Stimulated activated CD8-positive, alpha-beta memory T cell treated with anti-CD3 and anti-CD28 coated beads, Interleukin-12 subunit alpha, Interleukin-12 subunit beta, amount 100 ng/mL, for 4 hours (primary cell): ENCODE measurements at places on chromosomes 7 and 10.

GRCh38 chr7:128920913-128921582, 10.5 kb upstream of the KCP start:
- no peak for DNase-seq

GRCh38 chr7:51182636-51183166, 133.9 kb downstream of the COBL start:
- no peak for DNase-seq

- no peak for DNase-seq
Observed at GRCh38 chr7:141820067-141820466, 21.2 kb downstream of the PRSS37 start.

GRCh38 chr7:129332254-129333035, 101.8 kb upstream of the STRIP2 start:
- DNase-seq, result no peak

DNA sequence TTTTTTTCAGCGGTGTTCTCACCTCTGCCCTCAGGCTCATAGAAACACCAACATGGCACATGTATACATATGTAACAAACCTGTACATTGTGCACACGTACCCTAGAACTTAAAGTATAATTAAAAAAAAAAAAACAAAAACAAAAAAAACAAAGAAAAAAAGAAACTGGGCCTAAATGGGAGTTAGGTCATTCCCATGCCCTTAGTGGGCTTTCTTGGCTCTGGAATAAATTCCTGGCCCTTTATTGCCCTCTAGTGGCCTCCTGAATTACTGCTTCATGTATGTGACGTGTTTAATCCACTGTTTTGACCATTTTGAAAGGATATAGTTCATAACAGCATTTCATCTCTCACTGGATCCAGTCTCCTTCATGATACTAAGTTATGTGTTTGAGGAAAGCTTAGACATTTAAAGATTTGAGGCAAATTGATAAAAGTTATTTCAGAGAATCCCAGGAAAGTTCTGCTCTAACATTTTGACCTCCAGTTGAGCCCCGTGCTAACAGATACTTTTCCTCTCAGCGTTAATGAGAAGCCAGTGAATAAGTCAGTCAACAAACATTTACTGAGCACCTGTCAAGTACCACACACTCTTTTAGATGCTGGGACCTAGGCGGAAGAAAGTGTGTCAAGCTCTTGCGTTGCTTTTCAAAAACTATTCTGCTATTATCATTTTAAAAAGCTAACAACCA, 54.7 kb upstream of the SYPL1 start:
- no peak for DNase-seq

DNA sequence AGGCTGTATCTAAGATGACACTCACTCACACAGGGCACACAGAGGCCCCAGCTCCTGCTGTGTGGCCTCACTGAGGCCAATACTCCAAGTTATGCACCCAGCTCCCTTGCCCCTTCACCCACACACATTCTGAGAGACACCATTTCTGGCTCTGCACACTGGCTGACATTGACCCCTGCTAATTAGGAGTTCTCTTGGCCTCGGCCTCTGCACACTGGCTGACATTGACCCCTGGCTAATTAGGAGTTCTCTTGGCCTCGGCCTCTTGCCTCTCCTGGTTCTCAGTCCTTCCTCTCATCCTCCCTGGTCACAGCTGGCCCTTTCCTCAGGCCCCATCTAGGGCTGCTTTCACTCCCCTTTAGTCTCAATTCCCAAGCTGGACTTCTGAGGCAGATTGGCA, 97.3 kb downstream of the GRID1 start:
- no peak for DNase-seq

DNA sequence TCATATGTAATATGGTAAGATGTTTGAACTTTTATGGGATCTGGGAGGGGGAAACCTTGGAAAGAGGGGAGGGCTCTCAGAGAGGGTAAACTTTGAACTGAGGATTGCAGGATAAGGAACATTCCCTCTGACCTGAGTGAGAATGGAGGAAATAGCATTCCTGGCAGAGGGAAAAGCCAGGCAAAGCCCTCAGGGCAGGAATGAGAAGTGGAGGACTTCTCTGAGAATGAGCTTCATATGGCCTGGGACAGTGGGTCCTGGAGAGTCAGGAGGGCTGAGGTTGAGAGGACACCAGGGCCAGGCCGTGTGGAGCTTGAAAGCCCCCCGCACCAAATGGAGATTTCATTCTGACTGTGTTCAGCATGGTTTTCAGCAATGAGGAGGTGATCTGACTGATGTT, 34.2 kb downstream of the NPVF start:
- no peak for DNase-seq

DNA sequence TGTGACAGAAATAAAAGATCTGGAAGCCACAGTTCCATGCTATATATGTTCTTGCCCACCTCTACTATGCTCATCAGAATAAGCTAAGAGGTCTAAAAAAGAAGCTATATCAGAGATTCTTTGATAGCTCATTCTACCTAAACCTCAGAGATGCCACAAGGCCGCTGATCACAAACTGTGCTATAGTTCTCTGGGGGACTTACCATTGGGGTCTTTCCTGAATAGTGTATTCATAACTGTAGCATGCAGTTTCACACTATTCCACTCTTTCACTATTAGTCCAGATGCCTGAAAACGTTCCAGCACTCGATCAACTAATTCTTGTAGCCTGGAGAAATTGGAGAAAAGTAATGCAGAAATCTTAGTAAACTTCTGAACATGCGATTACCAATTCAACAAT, 44.5 kb upstream of the SPOCK2 start:
- DNase-seq, result no peak

- no peak for DNase-seq
Observed at GRCh38 chr10:117502421-117503243, 39.9 kb upstream of the EMX2 start.

DNA sequence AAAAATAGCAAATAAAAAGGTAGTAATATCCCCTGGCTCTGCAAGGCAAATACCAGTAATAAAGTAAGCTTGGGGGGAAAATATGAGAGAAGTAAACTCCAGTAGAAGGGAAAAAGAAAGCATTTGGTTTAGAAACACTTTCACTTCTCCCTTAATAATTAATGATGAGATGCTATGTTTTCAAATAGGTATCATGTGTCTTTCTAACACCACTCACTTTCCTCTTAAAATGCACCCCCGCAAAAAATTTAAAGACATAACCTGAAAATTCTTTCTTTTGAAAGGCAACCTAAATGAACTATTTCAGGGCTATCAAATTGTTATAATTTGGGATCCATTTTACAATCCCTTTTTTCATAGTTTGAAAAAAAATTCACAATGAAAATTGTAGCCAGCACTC, 240.3 kb downstream of the SNX10 start:
- no peak for DNase-seq

GRCh38 chr7:101319401-101319800, 2.2 kb downstream of the IFT22 start:
- DNase-seq, result no peak

- DNase-seq, result no peak
Observed at GRCh38 chr10:109996225-109996624, 11.6 kb upstream of the ADD3 start.

DNA sequence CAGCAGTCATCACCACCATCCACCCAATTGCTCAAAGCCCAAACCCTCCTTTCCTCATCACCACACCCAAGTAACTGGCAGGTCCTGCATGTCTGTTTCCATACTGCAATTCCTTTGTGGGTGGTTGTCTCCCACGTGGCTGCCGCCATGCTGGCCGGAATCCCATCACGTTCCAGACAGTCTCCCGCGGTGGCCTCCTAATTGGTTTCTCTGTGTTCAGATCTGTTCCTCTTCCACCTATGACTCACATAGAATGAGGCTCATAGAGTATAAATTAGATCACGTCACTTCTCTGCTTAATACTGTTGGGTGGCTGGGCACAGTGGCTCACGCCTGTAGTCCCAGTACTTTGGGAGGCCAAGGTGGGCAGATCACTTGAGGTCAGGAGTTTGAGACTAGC, 813.0 kb downstream of the TYW1 start:
- DNase-seq, result no peak

- no peak for DNase-seq
Observed at GRCh38 chr7:146290746-146291145, 174.1 kb downstream of the CNTNAP2 start.

DNA sequence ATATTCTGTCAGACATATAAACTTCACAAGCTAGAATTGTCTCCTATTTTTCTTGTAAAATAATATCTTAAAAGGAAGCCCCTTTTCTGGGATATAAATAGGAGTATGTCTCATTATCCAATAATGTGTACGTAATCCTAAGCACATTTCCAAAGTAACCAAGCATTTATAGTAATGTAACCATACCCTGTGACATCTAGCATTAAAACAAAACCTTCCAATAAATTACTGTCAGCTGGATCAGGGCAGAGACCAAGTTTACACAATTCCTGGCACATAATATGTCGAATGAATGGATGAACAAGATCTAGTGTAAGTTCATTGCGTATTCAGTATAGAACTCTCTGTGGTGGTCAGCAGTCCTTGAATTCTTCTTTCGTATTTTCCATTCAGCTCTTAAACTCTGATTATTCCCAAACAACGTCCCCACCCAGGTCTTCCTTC, 14.3 kb downstream of the CPED1 start:
- no peak for DNase-seq

DNA sequence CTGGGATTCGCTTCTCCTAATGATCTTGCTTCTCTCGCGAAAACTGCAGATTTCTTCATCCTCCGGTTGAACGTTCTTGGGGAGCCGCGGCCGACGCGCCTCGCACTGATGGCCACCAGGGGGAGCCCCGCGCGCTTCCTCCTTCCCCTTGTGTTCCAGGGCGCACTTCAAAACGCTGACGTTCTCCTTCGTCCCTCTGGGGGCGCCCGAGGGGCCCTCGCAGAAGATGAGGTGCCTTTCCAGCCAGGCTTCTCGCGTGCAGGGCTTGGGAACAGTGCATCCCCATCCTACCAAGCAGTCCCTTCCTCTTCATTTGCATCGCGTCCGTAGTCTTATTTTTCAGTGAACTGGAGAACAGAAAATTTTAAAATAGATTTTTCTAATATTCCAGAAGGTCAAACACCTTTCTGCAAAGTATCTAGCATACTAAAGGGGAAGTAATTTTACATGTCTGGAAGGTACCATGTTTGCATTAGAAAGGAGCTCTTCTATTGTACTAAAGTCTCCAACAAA, 22.5 kb downstream of the GSTO2 start:
- peak; percentile 72 for DNase-seq

- DNase-seq, result no peak
Observed at GRCh38 chr10:90047243-90047729, 345.9 kb downstream of the KIF20B start.

- no peak for DNase-seq
Observed at GRCh38 chr7:121271916-121272315, 56.9 kb upstream of the WNT16 start.

- no peak for DNase-seq
Observed at GRCh38 chr10:49564461-49565009, 25.6 kb upstream of the ERCC6 start.

DNA sequence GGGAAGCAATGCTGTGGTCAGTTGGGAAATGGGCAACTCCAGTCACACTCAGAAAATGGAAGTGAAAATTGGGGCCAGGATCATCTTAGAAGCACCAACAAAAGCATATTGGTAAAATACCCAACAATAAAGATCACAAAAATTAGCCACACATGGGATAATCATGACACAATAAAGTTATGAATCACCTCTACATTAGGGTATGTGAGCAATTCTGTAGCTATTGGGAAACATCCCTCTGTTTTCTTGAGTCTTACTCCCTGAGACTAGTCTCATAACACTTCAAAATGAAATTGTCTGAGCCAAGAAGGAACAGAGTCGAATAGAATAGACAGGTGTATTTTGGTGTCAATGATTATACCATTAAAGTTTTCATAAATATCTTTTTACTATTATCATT, 178.3 kb downstream of the DYNC1I1 start:
- DNase-seq, result no peak

DNA sequence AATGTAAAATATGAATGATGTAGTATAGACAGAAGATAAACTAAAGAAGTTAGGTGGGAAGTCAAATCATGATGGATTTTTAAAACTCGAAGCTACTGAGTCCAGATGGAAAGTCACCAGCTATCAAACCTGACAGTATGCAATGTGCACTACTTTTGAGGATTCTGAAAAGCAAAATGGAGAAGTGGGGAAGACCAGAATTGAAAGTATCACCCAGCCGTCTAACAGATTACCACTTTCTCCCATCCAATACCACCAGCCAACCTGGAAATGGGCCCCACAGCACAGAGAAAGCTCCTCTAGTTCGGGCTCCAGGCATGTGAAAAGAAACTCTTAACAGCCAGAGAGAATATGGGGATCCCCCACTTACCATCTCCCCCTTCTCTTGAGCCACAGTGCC, 67.9 kb upstream of the SRRM3 start:
- DNase-seq, result no peak

- DNase-seq, result no peak
Observed at GRCh38 chr7:105196473-105196872, 182.5 kb downstream of the KMT2E start.

- DNase-seq, result no peak
Observed at GRCh38 chr7:158771-159170, 33.6 kb upstream of the FAM20C start.

GRCh38 chr7:36035186-36035585, 117.9 kb upstream of the EEPD1 start:
- no peak for DNase-seq

GRCh38 chr10:102196893-102197292, 29.2 kb upstream of the ELOVL3 start:
- no peak for DNase-seq

GRCh38 chr7:101662447-101662998, 33.4 kb upstream of the MYL10 start:
- no peak for DNase-seq
